ENCODE measurements at places on chromosomes 7 and 10.
A peak's percentile ranks its signal among the peaks of the same experiment; 100 is the strongest.

- DNase-seq, result no peak
These were observed 427.8 kb upstream of the SEMA3D start for GRCh38 chr7:85614684-85615083.

- DNase-seq, result no peak
These were observed 85.8 kb upstream of the CUX1 start for GRCh38 chr7:101731502-101732084.

DNA sequence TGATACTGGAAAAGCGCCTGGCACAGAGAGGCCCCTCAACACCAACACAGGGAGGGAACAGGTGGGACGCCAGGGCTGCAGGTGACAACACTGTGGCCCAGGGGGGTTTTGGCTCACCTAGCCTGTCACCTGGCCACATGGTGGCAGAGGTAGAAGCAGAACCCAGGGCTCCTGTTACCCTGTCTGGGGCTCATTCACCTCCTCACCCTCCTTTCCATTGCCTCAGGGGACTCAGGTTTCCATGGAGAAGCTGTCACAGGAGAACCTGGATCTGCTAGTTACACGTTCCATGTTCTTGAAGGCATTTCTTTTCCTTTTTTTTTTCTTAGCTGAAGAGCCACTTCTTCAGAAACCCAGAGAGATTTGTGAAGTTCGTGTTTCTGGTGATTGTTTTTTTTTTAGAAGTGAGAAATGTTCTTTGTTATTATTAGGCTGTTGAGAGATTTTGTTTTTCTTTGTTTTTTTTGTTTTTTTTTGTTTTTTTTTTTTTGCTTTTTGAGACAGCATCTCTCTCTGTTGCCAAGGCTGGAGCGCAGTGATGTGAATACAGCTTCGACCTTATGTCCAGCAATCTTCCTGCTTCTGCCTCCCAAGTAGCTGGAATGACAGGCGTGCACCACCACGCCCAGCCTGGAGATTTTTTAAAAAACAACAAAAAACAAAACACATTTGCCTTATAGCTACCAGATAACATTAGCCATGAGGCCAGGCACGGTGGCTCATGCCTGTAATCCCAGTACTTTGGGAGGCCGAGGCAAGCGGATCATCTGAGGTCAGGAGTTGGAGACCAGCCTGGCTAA is 16.0 kb downstream of the DENND2A start:
- DNase-seq, result no peak

GRCh38 chr10:17229717-17229966 is 1.6 kb downstream of the VIM start:
- no peak for DNase-seq

GRCh38 chr10:12650122-12650521 is 300.8 kb downstream of the CAMK1D start:
- no peak for DNase-seq

- DNase-seq, result no peak
These were observed 11.6 kb downstream of the PALD1 start for GRCh38 chr10:70490142-70490541.

GRCh38 chr7:129497156-129497555 is 5.2 kb upstream of the SMKR1 start:
- DNase-seq, result no peak

GRCh38 chr7:142813226-142813625 is 41.6 kb upstream of the EPHB6 start:
- peak; percentile 62 for DNase-seq

- no peak for DNase-seq
These were observed 156.1 kb downstream of the RELN start for GRCh38 chr7:103833401-103833800.

- DNase-seq, result no peak
These were observed 5.5 kb downstream of the CNNM2 start for GRCh38 chr10:102923601-102924000.

DNA sequence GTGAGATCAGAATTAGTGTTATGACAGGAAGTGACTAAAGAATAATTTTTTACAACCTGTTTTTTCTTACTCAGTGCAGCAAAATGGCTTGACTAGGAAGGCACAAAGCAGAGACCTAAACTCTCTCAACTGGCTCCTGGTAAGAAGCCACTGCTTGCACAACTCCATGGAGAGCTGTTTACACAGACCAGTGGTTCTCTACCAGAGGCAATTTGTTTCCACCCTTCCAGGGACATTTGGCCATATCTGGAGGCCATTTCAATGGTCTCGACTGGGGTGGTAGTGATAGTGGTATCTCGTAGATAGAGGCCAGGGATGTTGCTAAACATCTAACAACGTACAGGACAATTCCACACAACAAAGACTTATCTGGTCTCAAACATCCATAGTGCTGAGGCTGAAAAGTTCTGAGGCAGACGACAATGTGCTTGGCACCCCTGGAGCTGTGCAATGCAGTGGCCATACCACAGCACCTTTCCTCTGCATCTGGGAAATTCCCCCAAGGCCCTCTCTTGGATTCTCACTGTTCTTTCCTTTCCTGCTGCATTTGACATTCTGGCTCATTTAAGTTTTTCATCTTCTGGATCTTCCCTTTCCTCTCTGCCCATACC is 105.4 kb upstream of the LAMB4 start:
- DNase-seq, result no peak

GRCh38 chr10:66192162-66192831 is 733.5 kb upstream of the LRRTM3 start:
- no peak for DNase-seq

- no peak for DNase-seq
These were observed 4.0 kb downstream of the SNCG start for GRCh38 chr10:86962136-86962980.

- DNase-seq, result no peak
These were observed 8.3 kb upstream of the SLC25A13 start for GRCh38 chr7:96330193-96330592.

DNA sequence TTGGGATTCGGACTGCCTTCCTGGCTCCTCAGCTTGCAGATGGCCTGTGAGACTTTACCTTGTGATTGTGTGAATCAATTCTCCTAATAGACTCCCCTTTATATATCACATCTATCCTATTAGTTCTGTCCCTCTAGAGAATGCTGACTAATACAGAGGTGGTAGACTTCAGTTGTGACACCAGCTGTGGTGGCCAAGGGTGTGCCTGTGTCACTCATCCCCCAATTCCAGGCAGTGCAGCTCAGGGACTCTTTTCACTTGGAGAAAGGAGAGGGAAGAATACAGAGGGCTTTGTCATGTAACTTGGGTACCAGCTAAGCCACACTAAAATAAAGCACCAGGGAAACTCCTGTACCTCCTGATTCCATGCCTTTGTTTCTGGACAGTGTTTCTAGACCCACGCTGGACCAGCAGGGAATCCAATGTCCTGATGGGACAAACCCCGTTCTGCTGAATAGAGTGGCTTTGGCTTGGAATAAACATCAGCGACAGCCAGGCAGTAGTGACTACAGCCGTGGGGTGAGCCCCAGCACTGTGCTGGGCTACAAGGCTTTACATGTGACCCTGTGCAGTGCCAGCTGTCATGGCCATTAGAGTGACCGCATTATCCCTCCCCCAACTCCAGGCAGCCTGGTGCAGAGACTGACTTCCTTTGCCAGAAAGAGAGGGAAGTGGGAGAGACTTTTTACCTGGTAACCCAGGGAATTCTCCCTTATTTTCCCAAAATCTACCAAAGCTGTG is 233.6 kb downstream of the ANK3 start:
- DNase-seq, result no peak

DNA sequence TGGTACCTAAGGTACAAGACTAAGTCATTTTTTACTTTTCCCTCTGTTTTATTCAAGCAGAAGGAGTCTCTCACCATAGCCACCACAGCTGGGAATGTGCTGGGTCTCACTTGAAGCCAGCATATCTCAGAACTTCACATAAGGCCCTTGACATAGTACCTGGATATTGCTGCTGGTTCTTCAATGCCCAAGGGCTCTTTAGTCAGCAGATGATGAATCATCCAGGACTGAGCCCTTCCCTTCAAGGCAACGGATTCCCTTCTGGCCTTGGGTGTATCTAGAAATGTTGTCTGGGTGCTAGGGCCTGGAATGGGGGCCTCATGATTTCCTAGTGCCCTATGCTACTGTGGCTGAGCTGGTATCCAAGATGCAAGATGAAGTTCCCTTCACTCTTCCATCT is 93.9 kb downstream of the ADCYAP1R1 start:
- no peak for DNase-seq

- no peak for DNase-seq
These were observed 124.1 kb downstream of the TSPAN12 start for GRCh38 chr7:120733835-120734234.

DNA sequence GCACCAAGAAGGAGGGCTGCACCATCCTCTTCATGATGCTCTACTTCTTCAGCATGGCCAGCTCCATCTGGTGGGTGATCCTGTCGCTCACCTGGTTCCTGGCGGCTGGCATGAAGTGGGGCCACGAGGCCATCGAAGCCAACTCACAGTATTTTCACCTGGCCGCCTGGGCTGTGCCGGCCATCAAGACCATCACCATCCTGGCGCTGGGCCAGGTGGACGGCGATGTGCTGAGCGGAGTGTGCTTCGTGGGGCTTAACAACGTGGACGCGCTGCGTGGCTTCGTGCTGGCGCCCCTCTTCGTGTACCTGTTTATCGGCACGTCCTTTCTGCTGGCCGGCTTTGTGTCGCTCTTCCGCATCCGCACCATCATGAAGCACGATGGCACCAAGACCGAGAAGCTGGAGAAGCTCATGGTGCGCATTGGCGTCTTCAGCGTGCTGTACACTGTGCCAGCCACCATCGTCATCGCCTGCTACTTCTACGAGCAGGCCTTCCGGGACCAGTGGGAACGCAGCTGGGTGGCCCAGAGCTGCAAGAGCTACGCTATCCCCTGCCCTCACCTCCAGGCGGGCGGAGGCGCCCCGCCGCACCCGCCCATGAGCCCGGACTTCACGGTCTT is 1.9 kb downstream of the FZD1 start:
- no peak for DNase-seq

DNA sequence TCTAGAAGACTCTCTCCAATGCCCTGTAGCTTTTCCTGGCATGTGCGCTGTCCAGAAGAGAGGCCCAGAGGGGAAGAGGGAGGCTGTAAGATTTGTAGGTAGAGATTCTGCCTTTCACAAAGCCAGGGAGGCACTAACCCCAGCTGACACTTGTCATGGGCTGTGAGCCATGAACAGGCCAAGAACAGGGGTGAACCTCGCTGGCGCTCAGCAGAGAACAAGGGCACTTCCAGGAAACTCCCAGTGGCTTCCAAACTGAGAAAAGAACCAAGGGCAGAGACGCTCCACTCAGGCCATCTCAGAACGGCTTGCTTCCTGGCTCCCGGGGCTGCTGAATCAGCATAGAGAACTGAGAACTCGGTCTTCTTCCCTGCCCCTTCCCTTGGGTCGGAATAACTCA is 257.8 kb upstream of the ZNF32 start:
- no peak for DNase-seq

DNA sequence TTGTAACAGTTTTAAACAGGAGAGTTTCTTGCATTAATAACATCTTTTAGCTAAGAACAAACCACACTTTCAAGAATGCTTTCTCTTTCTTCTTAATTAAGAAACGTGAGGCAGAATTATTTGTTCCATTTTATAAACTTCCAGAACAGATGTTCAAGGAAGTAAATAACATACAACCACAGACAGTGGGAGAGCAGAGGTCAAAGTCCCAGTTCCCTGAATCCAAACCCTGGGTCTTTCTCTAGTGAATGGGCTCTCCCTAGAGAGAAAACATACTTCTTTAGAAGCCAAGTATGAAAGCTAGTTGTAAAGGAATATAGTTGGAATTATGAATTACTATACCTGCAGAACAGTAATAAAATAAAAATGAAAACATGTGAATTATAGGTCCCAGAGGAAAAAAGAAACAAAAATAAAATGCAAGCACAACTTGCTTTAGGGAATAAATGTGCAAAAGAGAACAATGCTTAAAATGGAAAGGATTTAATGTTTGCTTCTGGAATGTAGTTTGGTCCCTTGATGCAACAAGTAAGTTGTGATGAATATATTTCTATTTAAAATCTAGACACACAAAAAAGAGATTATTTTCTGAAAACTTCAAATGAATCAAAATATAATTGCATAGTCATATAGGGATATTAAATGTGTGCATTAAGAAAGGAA is 6.0 kb downstream of the OR6B1 start:
- no peak for DNase-seq

DNA sequence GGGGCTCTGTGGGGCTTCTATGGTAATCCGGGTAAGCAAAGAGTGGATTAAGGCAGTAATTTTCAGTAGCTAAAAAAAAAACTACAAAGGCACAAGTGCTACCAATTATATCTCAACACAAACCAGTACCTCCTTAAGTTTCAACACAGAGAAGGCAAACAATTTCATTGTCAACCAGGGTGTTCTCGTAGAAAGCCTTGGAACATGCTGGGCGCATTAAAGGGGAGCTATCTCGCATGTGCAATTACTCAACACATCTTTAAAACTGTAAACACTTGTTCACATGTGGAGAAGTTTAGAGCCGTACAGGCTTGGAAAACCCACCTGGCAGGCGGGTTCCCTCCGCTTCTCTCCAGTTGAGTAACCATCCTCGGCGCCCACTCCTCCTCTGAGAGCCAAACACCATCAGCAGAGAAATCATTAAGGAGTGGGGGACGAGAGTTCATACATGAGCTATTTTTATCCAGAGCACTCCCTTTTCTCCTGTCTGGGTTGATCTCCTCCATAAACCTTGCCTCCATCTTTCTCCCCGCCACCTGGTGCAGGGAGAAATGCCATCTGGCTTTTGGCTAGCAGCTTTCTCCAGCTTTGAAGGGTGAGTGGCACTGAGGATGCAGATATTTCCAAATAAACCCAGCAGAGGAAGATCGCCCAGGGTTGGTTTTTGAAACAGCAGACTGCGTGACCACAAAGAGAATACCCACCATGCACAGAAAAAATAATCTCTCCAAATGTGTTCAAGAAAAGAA is 287.1 kb downstream of the WDR11 start:
- DNase-seq, result no peak

DNA sequence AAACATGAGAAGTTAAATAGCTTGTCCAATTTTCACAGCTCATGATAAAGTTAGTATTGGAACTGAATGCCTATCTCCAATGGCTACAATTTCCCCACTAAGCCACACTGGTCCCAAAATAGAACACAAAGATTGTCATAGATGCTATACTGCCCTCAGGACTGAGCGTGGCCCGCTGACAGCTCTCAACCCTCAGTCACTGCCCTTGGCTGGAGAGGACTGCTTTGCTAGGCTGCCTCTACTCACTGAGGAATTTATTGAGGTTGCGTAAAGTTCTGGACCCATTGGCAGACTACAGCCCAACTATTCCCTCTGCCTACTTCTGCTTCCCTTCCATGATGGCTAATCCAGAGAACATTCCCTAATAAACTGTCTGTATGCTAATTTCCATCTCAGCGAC is 165.5 kb upstream of the BET1 start:
- DNase-seq, result no peak

DNA sequence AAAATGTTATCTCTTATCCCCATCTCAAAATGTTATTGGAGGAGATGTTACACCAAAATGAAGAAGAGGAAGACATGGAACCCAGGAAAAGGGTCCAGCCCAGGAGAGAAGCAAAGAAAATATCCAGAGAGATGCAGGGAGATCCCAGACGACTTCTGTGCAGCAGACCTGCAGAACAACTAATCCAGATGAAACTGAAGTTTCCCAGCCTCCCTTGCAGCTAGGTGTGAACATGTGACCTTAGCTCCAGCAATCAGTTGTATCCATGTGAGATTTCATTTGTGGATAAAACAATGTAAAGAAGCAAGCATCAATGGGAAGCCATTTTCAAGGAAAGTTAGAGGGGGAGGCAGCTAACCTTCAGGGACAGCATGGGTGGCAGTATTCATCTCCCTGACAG is 55.8 kb upstream of the NANOS1 start:
- DNase-seq, result no peak
